ENCODE measurements at places on chromosomes 11 and 22.

DNA sequence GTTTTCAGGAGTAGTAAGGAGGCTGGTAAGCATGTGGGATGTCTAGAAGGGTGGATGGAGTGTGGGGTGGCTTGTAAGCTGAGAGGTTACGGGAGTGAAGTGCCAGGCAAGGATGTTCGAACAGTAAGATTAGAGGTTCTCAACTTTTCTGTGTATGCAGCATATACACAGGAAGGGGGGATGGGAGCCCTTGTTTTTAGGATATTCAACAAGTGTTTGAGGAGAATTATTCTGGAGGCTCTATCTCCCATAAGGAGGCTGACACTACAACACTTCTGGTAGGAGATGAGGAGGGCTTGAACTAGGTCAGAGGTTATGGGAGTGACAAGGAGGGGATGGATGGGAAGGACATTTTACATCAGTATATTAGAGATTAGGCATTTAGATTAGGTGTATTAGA lies 109.5 kb downstream of the TEAD1 start:
- no peak for DNase-seq

- no peak for DNase-seq
Measured at GRCh38 chr11:126354631-126355323, 709 bp upstream of the ST3GAL4 start.

DNA sequence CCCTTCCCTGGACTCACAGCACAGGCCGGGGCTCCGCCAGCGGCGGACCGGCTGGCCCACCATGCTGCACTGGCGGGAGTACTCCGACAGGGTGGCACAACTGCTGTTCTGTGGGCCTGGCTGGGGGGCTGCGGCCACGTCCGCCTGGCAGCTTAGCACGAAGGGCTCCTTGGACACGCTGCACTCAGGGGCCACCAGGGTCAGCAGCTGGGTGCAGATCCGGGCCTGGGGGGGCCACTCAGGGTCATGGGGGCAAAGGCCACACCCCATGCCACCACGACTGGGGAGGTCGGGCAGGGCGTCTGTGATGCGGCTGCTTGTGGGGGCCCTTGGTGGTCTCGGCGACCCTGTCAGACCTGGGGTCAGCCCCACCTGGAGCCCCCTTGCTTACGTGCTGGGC lies 6.0 kb downstream of the MUC6 start:
- DNase-seq, result no peak

GRCh38 chr22:22394591-22394990 lies 114.0 kb downstream of the ZNF280B start:
- no peak for DNase-seq

- DNase-seq, result no peak
Measured at GRCh38 chr22:31707519-31707918, 42.4 kb downstream of the PRR14L start.

GRCh38 chr11:116557282-116557681 lies 215.5 kb downstream of the BUD13 start:
- peak; percentile 27 for DNase-seq

DNA sequence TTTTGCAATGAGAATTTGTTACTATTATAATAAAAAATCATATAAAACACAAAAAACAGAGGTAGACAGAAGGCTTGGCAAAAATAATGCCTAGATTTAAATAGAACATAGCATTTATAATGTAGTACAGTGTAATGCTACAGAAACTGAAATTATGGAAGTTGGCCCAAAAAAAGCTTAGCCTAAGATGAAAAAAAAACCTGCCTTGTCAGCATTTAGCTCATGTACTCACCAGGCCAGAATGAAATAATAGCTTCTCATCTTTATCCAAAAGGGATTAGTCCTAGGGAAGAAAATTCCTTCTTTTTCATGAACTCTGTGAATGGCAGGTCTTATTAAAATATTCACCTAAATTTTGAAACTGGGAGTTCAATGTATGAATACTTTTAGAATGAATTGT lies 951.1 kb downstream of the LRRC4C start:
- DNase-seq, result no peak

DNA sequence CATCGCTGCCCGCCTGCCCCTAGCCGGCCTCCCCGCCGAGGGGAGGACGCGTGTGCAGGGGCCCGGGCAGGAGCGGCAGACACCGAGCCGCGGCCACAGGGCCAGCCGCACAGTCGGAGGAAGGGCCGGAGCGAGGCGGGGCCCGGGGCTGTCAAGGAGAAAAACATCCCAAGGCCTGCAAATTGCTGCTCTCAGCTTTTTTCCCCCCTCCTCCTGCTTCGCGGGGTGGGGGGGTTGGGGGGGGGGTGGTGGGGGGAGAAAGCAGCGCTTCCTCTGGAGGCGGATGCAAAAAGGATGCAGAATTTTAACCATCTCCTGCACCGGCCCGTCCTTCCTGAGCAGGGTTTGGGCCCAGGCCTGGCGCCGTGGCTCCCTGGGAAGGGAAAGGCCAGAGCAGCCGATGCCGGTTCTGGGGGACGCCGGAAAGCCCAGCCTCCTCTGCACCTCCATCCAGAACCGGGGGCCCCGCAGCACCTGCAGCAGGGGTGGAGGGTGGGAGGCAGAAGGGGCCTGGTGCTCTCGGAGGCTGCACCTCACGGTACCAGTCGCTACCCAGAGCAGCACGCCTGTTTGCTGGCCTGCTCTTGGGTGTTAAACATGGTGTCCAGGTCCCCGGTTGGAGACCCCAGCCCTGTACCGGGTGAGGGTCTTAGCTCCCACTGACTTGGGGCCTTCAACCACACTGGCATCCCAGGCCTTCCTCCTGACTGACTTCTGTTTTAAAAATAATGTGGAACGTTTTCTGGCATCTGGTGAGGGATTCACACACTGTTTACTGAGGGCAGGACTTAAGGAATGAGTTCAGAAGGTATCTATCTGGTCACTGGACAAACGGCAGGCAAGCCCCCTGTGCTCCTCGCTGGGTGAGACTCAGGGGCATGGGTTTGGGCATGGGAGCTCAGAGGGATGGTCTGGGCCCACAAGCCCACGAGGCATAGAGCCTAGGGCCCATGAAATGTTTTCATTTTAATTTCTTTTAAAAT lies 77.4 kb upstream of the WNT7B start:
- peak; percentile 83 for DNase-seq

DNA sequence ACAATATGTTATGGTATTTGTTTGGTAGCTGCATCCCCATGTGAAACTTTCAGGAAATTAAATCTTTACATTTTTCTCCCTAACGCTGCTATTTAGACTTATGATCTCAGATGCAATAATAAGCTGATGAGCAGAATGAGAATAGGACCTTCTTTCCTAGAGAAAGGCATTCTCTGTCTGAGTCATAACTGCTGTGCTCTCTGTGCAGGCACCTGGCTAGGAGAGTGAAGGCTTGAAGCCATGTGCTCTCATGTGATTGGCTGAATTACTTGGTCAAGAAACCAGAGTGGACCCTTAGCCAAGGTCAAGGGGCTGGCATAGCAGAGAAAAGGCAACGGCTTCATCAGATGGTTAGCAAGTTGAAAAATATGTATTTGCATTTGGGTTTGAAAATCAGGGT lies 185.0 kb downstream of the ADAMTS15 start:
- peak; percentile 44 for DNase-seq

- no peak for DNase-seq
Measured at GRCh38 chr11:123056835-123057491, 5.0 kb downstream of the HSPA8 start.

GRCh38 chr11:69443968-69444364 lies 37.5 kb upstream of the LINC01488 start:
- DNase-seq, result peak; percentile 62

- DNase-seq, result peak; percentile 27
Measured at GRCh38 chr11:12052676-12053605, 44.5 kb upstream of the DKK3 start.

DNA sequence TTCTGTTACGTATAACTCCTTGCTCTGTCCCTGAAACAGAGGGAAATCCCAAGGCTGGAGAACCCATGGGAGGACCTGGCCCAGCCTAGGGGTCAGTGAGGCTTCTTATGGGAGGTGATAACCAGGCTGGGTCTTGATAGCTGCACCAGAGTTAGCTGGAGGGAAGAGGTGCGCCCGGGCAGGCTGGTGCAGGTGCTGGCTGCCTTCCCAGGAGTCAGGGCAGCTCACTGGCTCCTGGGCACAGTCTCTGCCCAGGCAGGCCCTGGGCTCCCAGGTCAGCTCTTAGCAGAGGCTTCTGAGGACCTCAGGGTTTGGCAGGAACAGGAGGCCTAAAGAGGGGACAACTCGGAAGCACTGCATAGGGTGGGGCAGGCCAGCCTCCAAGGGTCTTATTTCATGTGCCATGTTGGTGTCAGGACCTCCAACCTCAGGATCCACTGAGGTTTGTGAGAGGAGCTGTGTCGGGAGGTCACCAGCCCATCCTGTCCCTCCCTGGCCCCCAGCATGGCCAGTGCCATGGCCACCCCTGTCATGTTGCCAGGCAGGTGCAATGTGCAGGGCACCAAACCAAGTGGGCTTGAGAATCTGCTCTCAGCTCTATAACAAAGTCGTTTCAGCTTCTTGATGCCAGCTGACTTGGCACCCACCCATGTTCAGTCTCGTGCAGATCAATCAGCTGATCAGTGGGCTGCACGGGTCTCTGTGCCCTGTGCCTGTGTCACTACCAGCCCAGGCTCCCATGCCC lies 20.5 kb upstream of the CELSR1 start:
- DNase-seq, result no peak

- peak; percentile 8 for DNase-seq
Measured at GRCh38 chr22:40694411-40694810, 15.1 kb downstream of the MCHR1 start.

DNA sequence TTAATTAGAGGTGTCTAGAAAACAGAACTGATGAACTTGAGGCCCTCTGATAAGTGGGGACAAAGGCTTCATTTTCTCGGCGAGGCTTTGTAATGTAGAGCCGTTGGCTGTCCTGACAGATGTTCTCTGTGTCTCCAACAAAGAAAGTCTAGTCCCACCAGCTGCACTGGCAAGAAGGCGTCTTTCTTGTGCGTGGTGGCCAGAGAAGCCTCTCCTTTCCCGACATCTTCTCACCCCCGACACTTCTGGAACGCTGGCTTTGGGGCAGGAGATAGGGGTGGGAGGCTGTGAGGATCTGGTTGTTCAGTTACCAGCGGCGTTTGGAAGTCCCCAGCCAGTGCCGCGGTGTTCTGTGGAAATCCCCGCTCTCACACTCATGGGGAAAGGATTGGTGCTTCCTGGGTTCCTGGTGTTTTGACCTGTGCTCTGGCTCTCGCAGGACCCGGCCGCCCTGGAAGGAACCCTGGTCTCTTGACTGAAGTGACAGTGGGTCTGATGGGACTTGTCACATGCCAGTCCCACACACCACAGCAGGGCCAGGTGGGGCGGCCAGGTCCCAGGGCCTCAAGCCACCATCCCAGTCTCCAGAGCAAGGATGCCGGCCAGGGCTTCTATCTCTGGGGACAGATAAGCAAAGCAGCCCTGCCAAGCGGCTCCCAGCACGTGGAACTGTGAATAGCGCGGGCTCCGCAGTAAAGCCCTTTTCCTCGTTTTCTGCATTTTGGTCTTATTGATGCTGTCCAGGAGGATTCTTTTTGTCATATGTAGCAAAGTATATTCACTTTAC lies 23.2 kb downstream of the FADS2 start:
- no peak for DNase-seq

DNA sequence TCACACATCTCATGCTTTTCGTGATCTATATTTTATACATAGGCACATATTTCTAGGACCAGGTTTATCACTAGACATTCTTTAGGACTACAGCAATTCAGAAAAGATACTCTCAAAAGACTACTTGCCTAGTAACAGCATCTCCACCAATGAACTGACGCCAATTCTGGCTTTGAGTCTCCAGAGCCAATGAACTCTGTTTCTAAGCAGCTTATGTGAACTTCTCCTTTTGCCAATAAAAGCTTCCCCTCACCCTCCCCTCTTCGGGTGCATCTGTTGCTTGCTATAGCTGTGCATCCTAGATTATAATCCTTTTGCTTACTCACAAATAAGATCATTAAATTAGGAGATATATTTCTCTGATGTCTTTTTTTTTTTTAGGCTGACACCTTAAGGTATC lies 11.4 kb upstream of the ANKK1 start:
- peak; percentile 15 for DNase-seq

- no peak for DNase-seq
Measured at GRCh38 chr22:46757104-46757503, 5.3 kb upstream of the TBC1D22A start.

- DNase-seq, result peak; percentile 92
Measured at GRCh38 chr22:19810381-19811201, 44.1 kb downstream of the GNB1L start.

DNA sequence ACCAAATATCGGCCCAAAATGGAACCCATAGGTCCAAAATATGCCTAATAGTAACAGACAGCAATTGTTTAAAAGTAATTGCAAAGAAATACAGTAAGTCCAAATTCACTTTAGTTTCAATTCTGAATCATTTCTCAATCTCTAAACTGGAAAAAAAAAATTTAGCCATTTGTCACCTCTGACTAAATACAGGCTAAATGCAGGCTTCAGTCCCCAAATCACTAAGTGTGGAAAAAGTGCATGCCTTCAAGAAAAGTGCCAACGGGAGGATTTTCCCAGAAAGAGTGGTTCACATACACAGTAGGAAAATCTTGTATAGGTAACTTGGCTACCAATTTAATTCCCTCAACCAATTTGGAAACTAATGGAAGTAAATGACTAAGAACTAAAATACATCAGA lies 35.7 kb downstream of the SIK3 start:
- DNase-seq, result no peak

DNA sequence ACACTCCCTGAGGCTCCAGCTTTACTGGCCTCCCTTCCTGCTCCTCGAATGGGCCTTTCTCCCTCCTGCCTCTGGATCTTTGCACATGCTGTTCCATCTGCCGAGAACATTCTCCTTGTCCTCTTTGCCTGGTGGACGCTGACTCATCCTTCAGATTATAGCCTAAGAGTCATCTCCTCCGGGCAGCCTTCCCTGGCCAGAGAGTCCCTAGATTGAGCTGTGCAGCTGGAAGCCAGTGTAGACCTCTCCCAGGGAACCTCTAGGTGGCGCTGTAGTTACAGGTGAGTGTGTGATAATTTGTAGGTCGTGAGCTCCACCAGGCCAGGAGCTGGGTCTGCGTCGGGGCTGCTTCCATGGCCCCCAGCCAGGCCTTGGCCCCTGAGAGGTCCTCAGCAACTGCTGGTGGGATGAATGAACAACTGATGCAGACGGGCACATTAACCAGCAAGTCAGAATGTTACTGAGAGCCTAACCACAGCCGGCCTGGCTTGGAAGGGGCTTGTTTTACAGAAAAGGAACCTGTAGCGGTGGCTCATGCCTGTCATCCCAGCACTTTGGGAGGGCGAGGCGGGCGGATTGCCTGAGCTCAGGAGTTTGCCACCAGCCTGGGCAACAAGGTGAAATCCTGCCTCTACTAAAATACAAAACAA lies 8.7 kb downstream of the PNPLA5 start:
- peak; percentile 87 for DNase-seq

DNA sequence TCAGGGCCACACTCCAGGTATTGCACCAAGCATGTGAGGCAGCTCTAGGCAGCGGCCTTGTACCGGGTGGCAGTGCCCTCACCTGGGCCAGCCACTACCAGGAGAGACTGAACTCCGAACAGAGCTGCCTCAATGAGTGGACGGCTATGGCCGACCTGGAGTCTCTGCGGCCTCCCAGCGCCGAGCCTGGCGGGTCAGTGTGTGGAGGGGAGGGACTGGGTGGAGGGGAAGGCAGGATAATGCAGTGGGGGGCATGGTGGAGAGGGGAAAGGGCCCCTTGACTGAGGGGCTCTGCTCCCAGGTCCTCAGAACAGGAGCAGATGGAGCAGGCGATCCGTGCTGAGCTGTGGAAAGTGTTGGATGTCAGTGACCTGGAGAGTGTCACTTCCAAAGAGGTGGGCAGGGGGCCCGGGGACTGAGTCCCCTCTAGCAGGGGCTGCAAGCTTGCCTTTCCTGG lies 4.2 kb downstream of the SSH3 start:
- DNase-seq, result no peak

GRCh38 chr11:124804884-124805283 lies 4.7 kb upstream of the MSANTD2 start:
- DNase-seq, result no peak

GRCh38 chr22:33000342-33001280 lies 57.6 kb downstream of the SYN3 start:
- peak; percentile 49 for DNase-seq

Data from fibroblast of mammary gland (primary cell).